Stimulated activated naive B cell treated with anti-CD40 and anti-IgM and Interleukin-4, amounts not matched to agents 10 μg/mL and 1 μg/mL and 100 μg/mL, for 72 hours (primary cell): ENCODE measurements at places on chromosomes 1 and 21.

GRCh38 chr1:52676249-52676903, 21.8 kb downstream of the COA7 start:
- DNase-seq = no peak
- H3K27me3 ChIP-seq = no peaks in the 10 kb centered on the region
- H3K36me3 ChIP-seq = peaks cover 22% of the 10 kb centered on the region
- H3K4me1 ChIP-seq = peaks cover 16% of the 10 kb centered on the region
- H3K4me3 ChIP-seq = no peak overlapping the region

GRCh38 chr21:16095005-16095404, 365.2 kb downstream of the USP25 start:
- no peak overlapping the region for H3K4me3 ChIP-seq
- H3K4me1 ChIP-seq = no peaks in the 10 kb centered on the region
- H3K27me3 ChIP-seq = no peaks in the 10 kb centered on the region
- DNase-seq = no peak
- no peak overlapping the region for H3K27ac ChIP-seq

GRCh38 chr1:68585351-68585750, 88.5 kb upstream of the DEPDC1 start:
- H3K4me1 ChIP-seq = no peaks in the 10 kb centered on the region
- DNase-seq = no peak
- H3K4me3 ChIP-seq = no peak overlapping the region
- no peak overlapping the region for H3K27ac ChIP-seq
- H3K27me3 ChIP-seq = no peaks in the 10 kb centered on the region

- H3K4me3 ChIP-seq = no peak overlapping the region
- no peak for DNase-seq
- H3K27me3 ChIP-seq = peaks cover 4% of the 10 kb centered on the region
These were observed 76.6 kb downstream of the RGL1 start for GRCh38 chr1:183881387-183882131.

DNA sequence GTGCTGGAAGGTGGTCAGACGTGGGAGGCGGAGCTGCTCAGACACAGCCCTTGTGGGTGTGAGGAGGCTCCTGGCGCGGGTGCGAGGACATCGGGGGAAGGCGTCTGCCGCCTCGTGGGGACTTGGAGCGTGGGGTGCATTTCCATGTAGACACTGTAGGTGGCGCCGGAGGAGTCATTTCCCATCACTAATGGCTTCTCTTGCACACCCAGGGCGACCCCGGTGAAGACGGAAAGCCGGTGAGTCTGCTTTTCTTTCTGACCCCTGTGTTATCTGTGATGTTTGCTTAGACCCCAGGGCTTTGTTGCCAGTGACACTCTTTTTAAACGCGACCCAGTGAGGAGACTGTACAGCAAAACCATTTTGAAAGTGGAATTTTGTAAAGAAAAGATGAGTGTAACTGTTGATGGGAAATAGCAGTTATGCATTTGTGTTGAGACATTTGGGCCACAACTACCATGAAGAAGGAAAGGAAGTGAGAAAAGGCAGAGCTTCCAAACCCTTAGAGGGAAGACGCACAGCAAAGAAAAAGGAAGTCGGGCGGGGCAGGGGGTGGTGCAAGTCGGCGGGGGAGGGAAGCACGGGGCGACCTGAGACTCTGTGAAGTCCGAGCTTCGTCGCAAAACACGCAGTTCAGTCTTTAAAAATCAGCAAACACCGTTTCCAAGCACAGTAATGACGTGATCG, 64.0 kb downstream of the SLC19A1 start:
- H3K27ac ChIP-seq = peak overlapping the region; percentile 90
- peaks cover 7% of the 10 kb centered on the region for H3K27me3 ChIP-seq
- H3K36me3 ChIP-seq = no peaks in the 10 kb centered on the region
- peak; percentile 72 for DNase-seq
- H3K4me1 ChIP-seq = peaks cover 25% of the 10 kb centered on the region

- H3K27ac ChIP-seq = no peak overlapping the region
- H3K4me1 ChIP-seq = peaks cover 11% of the 10 kb centered on the region
- DNase-seq = no peak
- no peaks in the 10 kb centered on the region for H3K27me3 ChIP-seq
- H3K4me3 ChIP-seq = no peak overlapping the region
These were observed 35.0 kb upstream of the SCAF4 start for GRCh38 chr21:31766899-31767298.

DNA sequence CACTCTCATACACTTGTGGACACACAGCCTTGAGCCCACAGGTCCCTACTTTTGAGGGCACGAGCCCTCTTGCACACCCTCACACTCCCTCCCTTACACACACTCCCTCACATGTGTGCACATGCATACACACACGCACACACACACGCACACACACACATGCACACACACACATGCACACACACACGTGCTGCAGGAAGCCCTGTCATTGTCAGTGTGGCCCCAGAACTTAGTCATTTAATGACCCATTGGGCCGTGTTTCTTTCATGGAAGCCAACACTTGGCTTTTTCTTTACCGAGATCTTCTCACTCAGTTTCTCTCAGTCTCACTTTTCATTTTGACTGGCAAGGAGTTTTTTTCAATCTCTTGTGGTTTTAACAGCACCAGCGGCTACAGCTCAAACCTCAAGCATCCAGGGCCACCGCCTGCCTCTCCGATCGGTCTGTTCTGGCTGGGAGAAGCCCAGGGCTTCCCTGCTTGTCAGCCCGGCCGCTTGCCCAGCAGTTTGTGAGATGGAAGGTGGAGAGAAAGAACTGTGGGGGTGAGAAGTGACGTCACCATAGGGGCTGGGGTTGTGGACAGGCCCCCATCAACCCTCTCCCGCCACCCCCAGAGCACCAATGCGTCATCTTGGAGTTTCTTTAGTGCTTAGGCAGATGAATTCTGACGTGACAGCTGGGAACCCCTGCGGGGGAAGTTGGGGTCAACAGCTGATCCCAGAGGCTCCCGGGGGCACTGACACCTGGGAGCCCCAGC, 15.8 kb upstream of the TNFRSF8 start:
- no peaks in the 10 kb centered on the region for H3K36me3 ChIP-seq
- DNase-seq = peak; percentile 67
- no peaks in the 10 kb centered on the region for H3K27me3 ChIP-seq
- no peak overlapping the region for H3K4me3 ChIP-seq
- H3K27ac ChIP-seq = no peak overlapping the region

DNA sequence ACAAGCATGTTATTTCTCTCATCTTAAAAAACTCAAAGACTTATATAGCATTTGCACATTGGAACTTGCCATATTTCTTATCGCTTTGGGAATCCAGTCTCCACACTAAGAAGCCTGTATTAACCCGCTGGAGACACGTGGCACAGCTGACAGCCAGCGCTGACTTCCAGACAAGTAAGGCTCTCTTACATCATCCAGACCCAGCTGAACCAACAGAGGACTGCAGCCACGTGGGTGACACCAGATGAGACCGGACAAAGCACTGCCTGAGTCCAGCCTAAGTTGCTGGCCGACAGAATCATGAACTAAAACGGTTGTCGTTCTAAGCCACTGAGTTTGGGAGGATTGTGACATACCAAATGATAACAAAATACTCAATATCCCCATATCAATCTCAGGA, 6.3 kb upstream of the CD247 start:
- DNase-seq = no peak
- H3K36me3 ChIP-seq = no peaks in the 10 kb centered on the region
- no peak overlapping the region for H3K27ac ChIP-seq
- H3K27me3 ChIP-seq = peaks cover 7% of the 10 kb centered on the region

DNA sequence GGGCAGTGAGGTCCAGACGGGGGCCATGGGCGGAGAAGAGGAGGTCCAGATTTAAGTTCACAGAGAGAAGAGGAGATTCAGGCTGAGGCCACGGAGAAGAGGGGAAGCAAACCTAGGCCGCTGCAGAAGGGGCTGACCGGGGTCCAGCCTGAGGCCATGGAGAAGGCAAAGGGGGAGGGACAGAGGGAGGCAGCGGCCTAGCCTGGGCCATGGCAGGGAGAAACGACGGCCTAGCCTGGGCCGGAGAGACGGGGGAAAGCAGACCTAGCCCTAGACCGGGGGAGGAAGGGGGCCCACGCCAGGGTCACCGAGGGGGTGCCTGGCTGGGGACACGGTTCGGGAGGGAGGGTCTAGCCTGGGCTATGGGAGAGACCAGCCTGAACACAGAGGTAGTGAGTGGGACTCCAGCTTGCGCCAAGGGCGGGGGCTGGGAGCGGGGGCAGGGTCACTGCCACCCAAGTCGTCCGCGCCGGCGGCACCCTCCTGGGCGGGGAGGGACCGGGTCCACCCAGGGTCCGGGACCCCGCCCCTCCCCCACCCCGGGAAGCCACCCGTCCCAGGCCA, 459 bp downstream of the CAPZB start:
- no peaks in the 10 kb centered on the region for H3K27me3 ChIP-seq
- H3K36me3 ChIP-seq = peaks cover 31% of the 10 kb centered on the region
- peak; percentile 11 for DNase-seq
- peak overlapping the region; percentile 97 for H3K27ac ChIP-seq
- peak overlapping the region; percentile 100 for H3K4me3 ChIP-seq

GRCh38 chr1:24955161-24955560, 25.1 kb upstream of the RUNX3 start:
- H3K27me3 ChIP-seq = no peaks in the 10 kb centered on the region
- peak overlapping the region; percentile 88 for H3K4me3 ChIP-seq
- peaks cover 67% of the 10 kb centered on the region for H3K4me1 ChIP-seq
- H3K36me3 ChIP-seq = peaks cover 72% of the 10 kb centered on the region
- peak overlapping the region; percentile 100 for H3K27ac ChIP-seq
- DNase-seq = peak; percentile 81

- no peaks in the 10 kb centered on the region for H3K4me1 ChIP-seq
- DNase-seq = no peak
- no peaks in the 10 kb centered on the region for H3K27me3 ChIP-seq
- no peaks in the 10 kb centered on the region for H3K36me3 ChIP-seq
These were observed 30.6 kb downstream of the HHAT start for GRCh38 chr1:210359255-210359654.

- H3K27ac ChIP-seq = no peak overlapping the region
- H3K4me1 ChIP-seq = peaks cover 39% of the 10 kb centered on the region
- no peak overlapping the region for H3K4me3 ChIP-seq
These were observed 60.4 kb downstream of the KCNN3 start for GRCh38 chr1:154809436-154810413.

DNA sequence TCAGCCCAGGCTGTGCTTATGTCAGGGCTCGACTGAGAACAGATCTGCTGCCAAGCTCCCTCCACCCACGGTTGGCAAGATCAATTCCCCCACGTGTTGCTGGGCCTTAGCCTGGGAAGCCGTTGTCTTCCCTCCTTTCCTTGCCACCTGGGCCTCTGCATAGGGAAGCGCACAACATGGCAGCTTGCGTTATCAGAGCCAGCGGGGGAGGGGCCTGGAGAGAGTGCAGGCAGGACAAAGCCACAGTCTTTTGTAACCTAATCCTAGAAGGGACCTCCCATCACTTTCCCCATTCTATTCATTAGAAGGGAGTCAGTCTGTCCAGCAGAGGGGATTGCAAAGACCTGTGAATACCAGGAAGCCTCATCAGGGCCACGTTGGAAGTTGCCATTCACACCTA, 17.0 kb upstream of the IGSF21 start:
- no peak for DNase-seq
- no peaks in the 10 kb centered on the region for H3K4me1 ChIP-seq
- H3K27me3 ChIP-seq = peaks cover 44% of the 10 kb centered on the region
- H3K27ac ChIP-seq = no peak overlapping the region

DNA sequence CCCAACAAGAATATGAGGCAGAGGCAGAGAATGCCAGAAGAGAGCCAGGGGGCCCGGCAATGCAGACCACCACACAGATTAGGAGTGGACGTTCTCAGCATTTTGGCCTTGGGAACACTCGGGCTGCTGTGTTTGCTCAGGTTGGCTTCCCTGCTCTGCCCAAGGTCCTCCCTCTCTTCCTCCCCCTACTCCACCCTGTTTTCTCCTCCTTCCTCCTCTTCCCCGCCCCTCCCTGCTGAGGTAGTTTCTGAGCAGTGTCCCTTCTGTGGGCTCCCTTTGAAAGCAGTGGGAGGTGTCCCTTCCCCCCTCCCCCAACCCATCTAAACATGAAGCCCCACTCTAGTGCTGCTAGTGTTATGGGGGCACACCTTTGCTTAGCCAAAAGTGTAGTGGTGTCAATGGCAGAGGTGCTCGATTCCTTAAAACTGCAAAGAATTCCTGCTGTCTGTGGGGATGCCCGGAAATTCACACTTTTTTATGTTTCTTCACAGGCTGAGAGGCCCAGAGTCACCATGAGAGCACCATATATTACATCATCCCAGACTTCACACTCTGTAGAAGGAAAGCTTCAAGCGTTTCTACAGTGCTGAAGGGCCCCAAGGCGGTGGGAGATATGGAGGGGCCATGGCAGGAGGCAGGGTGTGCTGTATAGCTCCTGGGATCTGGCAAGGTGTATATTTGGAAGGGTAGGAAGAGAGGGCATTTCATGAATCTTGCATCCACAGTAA, at the start of gene HHIPL2:
Gene HHIPL2 (minus strand): TSS at position 161 of the 728 bp plus-strand sequence. CDS start 60 bp downstream, at position 101.
- H3K36me3 ChIP-seq = peaks cover 3% of the 10 kb centered on the region
- peaks cover 19% of the 10 kb centered on the region for H3K27me3 ChIP-seq
- no peak within 1 kb of the TSS for H3K27ac ChIP-seq
- H3K4me3 ChIP-seq = no peak within 1 kb of the TSS

GRCh38 chr1:24878045-24878444, 52.0 kb downstream of the RUNX3 start:
- no peaks in the 10 kb centered on the region for H3K27me3 ChIP-seq
- no peak for DNase-seq
- H3K27ac ChIP-seq = no peak overlapping the region
- H3K4me3 ChIP-seq = no peak overlapping the region

DNA sequence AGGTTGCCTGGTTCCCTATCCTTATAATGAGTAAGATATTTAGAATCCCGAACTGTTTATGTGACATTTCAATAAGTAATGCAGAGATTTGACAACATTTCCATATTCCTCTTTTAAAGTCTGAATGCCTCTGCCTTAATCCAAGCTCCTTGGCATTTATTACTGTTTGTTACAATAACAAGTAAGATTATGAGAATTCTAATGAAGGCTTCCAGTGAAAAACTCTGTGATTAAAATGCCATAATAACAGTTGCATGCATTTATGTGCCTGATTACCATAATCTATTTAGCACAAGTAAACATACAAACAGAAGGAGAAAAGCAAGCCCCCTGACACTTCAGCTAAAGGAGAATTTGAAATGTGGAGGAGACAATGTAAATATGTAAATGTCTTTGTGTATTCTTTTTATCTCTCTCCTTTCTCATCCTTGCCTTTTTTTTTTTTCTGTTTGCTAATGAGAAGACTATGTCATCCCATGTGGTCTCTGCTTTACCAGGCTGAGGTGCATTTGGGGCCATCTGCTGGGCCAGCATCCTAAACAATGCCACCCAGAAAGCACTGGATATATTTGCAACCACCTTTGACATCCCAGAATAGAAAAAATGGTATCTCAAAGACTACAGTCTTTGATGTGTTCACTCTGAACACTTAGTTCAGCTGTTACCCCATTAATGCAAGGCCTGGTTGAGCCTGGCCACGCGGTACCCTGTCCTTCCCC, 17.2 kb upstream of the OLIG2 start:
- no peak overlapping the region for H3K4me3 ChIP-seq
- no peak for DNase-seq

GRCh38 chr1:68149110-68149798, 83.1 kb downstream of the WLS start:
- H3K36me3 ChIP-seq = no peaks in the 10 kb centered on the region
- H3K4me3 ChIP-seq = no peak overlapping the region
- no peaks in the 10 kb centered on the region for H3K4me1 ChIP-seq
